CD4-positive, alpha-beta memory T cell (primary cell): ENCODE measurements at places on chromosomes 1 and 21. TPM values are rescaled to one million over a fixed set of nuclear protein-coding genes. Genes with fewer than 3 reads are reported as not detected.

DNA sequence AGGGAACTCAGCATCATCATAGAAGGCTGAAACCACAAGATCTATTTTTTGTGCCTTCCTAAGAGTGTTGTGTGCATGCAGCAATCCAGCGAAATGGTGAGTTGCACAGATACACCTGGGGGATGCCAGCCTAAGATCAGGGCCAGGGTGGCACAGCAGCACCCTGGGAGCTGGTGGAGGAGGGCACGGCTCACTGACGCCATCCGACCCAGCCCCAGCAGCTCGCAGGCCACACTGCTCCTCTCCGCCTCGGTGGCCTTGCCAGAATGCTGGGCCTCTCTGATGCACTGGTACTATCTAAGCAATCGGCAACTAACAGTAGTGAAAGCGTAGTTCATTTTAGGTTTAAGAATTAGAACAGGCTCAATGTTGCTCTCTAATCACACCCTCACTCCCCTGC lies 37.8 kb downstream of the CAPZB start:
- H3K4me3 ChIP-seq, result no peak overlapping the region
- DNase-seq, result no peak
- H3K36me3 ChIP-seq, result peaks cover 8% of the 10 kb centered on the region
- H3K27me3 ChIP-seq, result no peaks in the 10 kb centered on the region
- peaks cover 91% of the 10 kb centered on the region for H3K4me1 ChIP-seq
- H3K27ac ChIP-seq, result no peak overlapping the region

- no peak for DNase-seq
- no peak overlapping the region for H3K27ac ChIP-seq
- H3K4me3 ChIP-seq, result no peak overlapping the region
- no peaks in the 10 kb centered on the region for H3K4me1 ChIP-seq
These were observed 61.5 kb upstream of the ASB17 start for GRCh38 chr1:75993661-75994060.

DNA sequence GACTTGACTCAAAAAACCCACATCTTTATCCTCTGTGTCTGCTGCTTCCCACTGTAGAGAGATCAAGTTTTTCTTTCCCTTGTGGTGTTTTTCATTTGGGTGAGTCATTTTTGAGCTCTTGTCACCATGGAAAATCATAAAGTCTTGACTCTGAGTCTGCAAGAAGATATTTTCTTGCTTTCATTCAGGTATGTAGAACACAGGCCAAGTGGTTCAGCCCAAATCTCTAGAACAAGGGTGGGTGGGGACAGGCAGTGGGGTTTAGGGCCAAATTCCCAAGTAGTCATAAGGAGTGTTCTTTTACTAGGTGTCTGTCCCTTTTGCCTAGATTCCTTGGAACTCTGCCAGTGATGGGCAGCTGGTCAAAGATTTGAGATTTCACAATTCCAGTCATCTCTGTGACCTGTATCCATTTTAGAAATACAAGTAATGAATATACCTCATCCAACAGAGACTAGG lies 21.5 kb upstream of the ARHGAP29 start:
- H3K27ac ChIP-seq, result no peak overlapping the region
- peaks cover 3% of the 10 kb centered on the region for H3K27me3 ChIP-seq
- no peaks in the 10 kb centered on the region for H3K36me3 ChIP-seq
- no peaks in the 10 kb centered on the region for H3K4me1 ChIP-seq
- no peak for DNase-seq

DNA sequence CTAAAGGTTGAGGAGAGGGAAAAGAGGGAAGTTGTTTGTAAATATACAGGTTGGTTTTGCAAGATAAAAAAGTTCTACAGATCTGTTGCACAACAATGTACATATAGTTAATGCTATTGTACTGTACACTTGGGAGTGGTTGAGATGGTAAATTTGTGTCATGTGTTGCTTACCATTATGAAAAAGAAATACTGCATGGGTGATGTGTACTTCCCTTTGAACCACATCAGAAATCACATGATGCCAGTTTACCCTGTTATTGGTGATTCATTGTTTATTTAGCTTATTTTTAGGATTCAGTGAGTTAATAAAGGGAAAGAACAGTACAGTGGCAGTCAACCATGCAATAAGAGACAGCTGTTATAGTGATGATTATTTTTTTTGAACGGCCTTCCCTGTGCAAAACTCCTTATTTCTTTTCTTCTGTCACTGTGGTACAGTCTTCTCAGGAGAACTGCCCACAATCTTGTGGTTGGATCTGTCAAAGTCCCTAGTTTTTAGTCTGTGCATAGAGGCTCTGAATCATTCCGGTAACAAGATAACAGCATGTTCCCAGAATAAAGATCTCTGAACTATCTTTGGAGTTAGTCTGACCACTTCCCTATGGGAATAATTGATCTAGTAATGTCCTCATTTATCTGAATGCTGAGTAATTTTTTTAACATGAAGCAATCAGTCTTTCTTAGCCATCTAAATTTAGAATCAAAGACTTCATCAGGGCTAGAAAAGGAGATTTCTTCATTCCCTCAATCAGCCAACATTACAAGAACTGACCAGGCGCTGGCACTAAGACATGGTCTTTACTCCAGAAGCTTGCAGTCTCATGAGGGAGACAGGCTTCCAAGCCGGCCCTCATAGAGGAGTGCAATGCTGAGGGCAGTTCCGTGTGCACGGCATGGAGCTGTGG lies 84.2 kb downstream of the SH3GLB1 start:
- no peaks in the 10 kb centered on the region for H3K27me3 ChIP-seq
- H3K27ac ChIP-seq, result no peak overlapping the region
- H3K36me3 ChIP-seq, result no peaks in the 10 kb centered on the region
- DNase-seq, result no peak
- no peaks in the 10 kb centered on the region for H3K4me1 ChIP-seq

GRCh38 chr21:45713613-45714012 lies 70.1 kb downstream of the PCBP3 start:
- H3K4me1 ChIP-seq, result no peaks in the 10 kb centered on the region
- no peak overlapping the region for H3K4me3 ChIP-seq
- H3K27me3 ChIP-seq, result no peaks in the 10 kb centered on the region
- DNase-seq, result no peak
- no peaks in the 10 kb centered on the region for H3K36me3 ChIP-seq

DNA sequence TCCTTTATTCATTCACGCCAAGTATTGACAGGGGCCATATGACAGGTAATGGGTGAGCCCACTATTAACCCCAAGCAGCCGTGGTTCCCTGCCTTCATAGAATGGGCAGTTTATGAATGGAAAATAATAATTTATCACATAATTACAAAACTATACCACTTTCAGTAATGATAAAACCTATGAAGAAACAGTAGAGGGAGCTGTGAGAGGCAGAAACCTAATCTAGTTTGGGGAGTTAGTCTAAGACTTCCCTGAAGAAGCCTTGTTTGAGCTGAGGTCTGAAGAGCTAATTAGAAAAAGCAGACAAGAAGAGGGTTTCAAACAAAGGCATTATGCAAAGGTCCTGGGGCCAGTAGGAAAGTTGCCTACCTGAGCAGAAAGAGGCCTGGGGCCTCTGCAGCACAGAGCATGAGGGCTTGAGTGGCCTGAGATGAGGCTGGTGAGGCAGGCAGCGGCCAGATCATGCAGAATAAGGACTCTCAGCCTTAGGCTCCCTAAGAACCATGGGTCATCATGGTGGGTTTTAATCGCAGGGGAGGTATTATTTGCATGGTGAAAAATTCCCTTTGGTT lies 142.8 kb downstream of the ATG4C start:
- H3K27ac ChIP-seq, result no peak overlapping the region
- H3K36me3 ChIP-seq, result no peaks in the 10 kb centered on the region
- H3K4me3 ChIP-seq, result no peak overlapping the region
- no peaks in the 10 kb centered on the region for H3K27me3 ChIP-seq
- DNase-seq, result no peak

DNA sequence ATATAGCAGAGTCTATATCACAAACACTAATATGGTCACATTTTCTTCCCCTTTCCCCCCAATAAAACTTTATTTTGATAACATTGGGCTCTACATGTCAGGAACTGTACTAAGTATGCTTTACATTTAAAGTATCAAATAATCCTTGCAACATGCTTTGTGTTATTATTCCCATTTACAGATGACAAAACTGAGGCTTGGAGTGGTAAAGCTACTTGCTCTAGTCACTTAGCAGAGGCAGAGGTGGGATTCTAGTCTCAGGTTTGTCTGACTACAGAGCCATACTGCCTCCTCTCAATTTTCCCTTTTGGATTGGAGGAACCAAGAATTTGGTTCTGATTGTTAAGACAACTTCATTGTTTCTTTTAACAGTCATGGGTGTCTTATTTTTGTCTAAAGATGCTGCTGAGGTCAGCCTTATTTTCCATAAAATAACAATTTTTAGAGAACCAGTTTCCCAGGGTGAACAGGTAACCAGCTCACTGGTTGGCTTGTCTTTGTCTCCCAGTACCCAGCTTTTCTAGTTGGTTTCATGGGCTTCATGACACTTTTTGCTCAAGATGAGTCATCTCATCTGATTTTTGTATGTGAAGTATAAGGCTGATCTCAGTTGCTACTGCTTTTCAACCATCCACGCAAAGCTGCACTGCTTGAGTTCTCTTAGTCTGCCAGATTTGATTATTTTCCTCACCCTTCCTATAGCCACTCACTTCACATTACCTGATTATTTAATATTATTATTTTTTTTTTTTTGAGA lies 81.0 kb upstream of the ARID1A start:
- H3K27ac ChIP-seq, result no peak overlapping the region
- H3K4me3 ChIP-seq, result no peak overlapping the region
- H3K4me1 ChIP-seq, result peaks cover 8% of the 10 kb centered on the region
- no peaks in the 10 kb centered on the region for H3K27me3 ChIP-seq

- H3K4me3 ChIP-seq, result no peak overlapping the region
- H3K27me3 ChIP-seq, result no peaks in the 10 kb centered on the region
- H3K27ac ChIP-seq, result no peak overlapping the region
- no peak for DNase-seq
- no peaks in the 10 kb centered on the region for H3K36me3 ChIP-seq
These were observed 49.4 kb upstream of the A3GALT2 start for GRCh38 chr1:33370301-33370700.

GRCh38 chr1:62462370-62462769 lies 25.5 kb downstream of the USP1 start:
- H3K4me1 ChIP-seq, result no peaks in the 10 kb centered on the region
- H3K27me3 ChIP-seq, result no peaks in the 10 kb centered on the region
- H3K36me3 ChIP-seq, result no peaks in the 10 kb centered on the region
- no peak overlapping the region for H3K27ac ChIP-seq
- DNase-seq, result no peak
- H3K4me3 ChIP-seq, result no peak overlapping the region

RNASEL gene
- polyA plus RNA-seq, result 4.5 TPM

C1orf167 gene
- not detected for polyA plus RNA-seq

C1QA gene
- not detected for polyA plus RNA-seq

ELAPOR1 gene
- 15.0 TPM for polyA plus RNA-seq

CD48 gene
- 246 TPM for polyA plus RNA-seq

PGBD5 gene
- not detected for polyA plus RNA-seq
